ENCODE measurements at places on chromosomes 6 and 20. TPM values are rescaled to one million over a fixed set of nuclear protein-coding genes. Genes with fewer than 3 reads are reported as not detected.

Gene HLA-DQB2
- total RNA-seq = not detected

- no peak for DNase-seq
Observed at GRCh38 chr6:159533568-159533967, 159.5 kb downstream of the SOD2 start.

Gene HRH3
- total RNA-seq = not detected

- DNase-seq = peak; percentile 91
Observed at GRCh38 chr20:48295445-48295903, 510.2 kb upstream of the SULF2 start.

- no peak for DNase-seq
Observed at GRCh38 chr20:32918751-32919150, 60.0 kb downstream of the EFCAB8 start.

DNA sequence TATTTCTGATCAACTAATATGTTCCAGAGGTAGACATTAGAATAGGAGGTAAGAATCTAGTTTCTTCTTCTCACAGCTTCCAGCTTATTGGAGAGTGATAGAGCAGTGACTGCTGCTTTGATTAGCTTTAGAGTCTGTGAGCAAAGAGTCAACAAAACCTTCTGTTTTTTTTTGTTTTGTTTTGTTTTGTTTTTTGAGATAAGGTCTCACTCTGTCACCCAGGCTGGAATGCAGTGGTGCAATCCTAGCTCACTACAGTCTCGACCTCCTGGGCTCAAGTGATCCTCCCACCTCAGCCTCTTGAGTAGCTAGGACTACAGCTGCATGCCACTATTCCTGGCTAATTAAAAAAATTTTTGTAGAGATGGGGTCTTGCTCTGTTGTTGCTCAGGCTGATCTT is 39.3 kb downstream of the TSBP1 start:
- DNase-seq = no peak

GRCh38 chr6:35973670-35974222 is 50.7 kb downstream of the SLC26A8 start:
- no peak for DNase-seq

- DNase-seq = peak; percentile 98
Observed at GRCh38 chr6:14743474-14744211, 502.2 kb upstream of the JARID2 start.

Gene PI16
- total RNA-seq = not detected

DNA sequence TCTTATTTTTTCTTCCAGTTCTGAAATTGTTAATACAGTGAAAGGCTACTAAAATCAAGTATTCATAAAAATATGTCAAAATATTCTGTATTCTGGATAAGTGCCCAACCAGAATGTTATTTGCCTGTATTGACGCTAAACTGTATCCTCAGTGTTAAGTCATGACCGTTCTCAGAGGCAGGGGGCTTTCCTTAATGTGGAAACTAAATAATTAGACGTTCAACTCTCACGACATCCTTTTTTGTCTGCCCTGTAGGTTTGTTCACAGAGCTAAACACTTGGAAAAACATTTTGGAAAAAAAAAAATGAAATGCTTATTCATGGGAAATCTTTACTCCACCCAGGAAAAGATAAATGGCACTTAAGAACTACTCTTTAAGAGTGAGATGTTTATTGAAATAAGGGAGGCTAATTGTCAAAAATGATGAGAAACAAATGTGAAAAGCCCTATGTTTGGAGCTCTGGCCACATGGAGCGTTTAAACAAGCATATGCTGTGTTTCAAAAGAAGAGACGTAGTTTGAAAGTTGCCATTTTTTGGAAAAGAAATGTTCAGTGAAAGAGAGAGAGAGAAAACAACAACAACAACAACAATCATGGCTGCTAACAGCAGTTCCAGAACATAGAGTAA is 453.1 kb upstream of the MARCKS start:
- no peak for DNase-seq

- DNase-seq = no peak
Observed at GRCh38 chr6:45422503-45423110, 44.9 kb upstream of the SUPT3H start.

GRCh38 chr6:155264693-155265320 is 994 bp downstream of the CLDN20 start:
- DNase-seq = no peak

- DNase-seq = no peak
Observed at GRCh38 chr6:143443096-143443495, 7.4 kb downstream of the ADAT2 start.

DNA sequence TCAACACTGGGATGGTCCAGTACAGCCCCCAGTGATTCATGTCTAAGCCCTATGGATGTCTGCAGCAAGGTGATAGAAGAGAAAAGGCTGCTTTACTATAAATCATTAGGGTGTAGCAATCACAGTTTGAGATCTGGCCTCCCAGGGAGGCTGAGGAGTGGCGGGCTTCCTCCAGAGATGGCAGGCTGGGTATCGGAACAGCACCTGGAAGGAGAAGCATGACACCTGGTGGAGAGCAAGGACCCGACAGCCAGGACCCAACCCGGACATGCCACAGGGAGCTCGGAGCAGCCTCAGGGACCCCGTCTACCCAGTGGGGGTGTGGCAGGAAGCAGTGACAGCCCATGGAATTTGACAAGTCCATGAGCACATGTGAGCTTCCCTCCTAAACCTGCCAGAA is 114.8 kb upstream of the CD93 start:
- DNase-seq = no peak

DNA sequence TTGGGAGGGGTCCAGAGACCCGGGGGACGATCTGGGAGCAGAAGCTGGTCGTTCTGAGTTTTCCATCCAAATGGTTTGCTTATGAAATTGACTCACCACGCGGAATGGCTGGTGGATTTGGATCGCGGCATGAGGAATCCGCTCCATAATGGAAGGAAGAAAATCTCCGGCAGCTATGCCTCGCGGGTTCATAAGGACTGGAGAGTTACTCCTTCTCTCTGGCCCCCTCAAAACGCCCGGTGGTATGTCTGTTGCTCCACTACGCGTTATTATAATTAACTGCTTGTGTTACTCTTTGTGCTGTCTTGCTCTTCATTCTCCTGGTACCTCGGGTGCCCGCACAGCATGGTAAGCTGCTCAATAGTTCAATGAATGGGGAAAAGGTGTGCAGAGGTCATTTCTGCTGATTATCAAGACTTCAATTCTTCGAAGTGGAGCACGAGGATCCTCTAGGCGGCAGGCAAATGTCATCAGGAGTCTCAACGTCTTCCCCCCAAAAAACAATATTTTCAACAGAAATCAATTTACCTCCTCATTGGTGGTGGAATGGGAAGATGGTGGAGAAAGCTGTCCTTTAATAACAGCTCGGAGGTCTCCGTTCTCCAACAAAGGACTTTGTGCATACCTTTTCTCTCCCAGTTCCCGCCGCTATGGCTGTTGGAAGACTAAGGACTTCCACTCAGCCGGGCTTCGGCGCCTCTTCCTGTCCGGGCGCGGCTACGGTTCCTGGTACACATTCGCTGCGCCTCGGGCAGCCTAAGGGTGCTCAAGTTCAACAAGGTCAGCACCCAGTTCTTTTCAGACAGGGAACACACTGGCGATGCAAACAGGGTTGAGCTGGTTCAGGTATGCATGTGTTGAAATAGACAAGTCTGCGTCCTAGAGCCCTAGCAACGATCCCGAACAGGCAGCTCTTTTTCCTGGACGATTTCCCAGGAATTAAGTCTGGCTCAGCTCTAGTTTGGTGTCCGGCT is 9.2 kb upstream of the PRSS16 start:
- DNase-seq = no peak

- DNase-seq = no peak
Observed at GRCh38 chr6:90045535-90045934, 151.3 kb downstream of the GJA10 start.

DNA sequence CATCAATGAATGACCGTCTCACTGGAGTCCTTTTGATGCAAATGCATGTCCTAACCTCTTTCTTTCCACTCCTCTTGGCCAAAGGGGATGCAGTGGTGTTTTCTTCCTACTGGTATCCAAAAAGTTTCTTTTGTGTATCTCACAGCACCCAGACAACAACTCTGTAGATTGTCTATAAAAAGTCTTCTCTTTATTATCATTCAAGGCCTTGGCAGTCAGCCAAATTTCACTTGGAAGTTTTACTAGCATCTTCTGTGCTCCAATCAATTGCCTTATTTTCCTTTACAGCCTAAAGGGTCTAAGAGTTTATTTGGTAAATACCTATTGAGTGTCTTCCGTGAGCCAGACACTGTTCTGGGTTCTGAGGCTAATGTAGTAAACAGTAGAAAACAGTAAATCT is 150.2 kb upstream of the RNF217 start:
- DNase-seq = no peak

Gene PLCB4
- total RNA-seq = 19.9 TPM

Gene CAPN11
- total RNA-seq = not detected

- DNase-seq = no peak
Observed at GRCh38 chr20:11426948-11427347, 490.7 kb upstream of the BTBD3 start.

DNA sequence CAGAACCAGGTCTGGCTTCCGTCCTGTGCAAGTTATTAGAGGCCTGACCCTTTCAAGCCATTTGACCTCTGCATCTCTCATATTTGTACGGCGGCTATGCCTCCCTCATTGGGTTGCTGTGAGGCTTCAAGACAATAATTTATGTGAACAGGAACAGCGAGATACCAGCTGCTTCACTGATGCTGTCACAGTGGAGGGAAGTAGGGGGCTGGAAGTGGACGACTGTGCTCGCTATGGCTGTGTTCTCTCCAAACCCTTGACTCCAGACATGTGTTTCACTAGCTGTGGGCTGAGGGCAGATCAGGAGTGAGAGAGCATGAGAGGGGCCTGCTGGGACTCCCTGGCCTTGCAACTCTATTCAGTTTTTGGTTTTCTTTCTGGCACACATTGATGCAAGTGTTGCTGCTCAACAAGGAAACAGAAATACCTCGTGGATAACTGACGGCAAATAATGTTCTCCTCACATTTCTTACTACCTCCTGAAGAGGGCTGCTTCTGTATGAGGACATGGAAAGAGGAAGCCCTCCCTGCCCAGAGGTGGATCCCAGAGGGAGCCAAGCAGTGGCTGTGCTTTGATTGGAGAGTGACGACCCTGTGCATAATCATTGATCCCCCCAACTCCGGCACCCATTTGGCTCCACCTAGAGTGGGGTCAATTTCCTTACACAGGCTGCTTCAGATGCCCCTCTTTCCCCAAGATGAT is 34.7 kb upstream of the SCP2D1 start:
- no peak for DNase-seq

Gene TMEM74B
- 4.5 TPM for total RNA-seq

Gene ELOVL4
- 2.8 TPM for total RNA-seq

DNA sequence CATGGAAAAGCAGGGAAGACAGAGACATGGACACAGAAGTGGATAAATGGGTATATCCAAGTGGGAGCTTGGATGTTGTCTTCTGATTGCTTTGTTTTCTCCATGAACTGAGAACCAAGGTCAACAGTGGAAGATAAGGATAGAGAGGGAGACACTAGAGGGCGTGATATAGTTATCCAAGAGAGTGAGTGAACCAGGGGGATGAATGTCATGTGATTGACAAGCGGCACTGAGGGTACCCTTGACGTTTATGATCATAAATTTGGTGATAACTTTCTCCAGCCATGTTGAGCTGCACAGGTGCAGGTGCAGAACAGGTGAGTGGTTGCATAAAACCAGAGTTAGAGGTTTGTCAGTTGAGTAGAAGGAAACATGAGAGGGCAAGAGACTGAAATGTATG is 20.7 kb downstream of the EBF4 start:
- no peak for DNase-seq

DNA sequence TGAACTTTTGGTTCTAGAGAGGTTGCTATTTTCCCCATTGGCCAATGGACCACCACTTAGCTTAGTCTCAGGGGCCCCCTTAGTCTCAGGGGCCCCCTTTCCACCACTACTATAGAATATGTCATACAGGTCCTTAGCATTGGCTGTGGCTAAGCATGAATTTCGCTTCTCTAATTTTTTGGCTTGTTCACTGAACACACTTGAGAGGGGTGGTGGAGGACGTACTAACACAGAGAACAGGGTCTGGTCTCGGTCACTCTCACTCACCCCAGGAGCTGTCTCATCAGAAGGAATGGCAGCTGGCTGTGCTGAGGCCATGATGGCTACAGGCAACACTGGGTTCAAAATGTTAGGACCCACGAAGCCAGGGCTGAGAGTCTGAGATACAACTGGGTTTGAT is 30.3 kb downstream of the ZNF318 start:
- no peak for DNase-seq

Gene ANKRD66
- not detected for total RNA-seq

DNA sequence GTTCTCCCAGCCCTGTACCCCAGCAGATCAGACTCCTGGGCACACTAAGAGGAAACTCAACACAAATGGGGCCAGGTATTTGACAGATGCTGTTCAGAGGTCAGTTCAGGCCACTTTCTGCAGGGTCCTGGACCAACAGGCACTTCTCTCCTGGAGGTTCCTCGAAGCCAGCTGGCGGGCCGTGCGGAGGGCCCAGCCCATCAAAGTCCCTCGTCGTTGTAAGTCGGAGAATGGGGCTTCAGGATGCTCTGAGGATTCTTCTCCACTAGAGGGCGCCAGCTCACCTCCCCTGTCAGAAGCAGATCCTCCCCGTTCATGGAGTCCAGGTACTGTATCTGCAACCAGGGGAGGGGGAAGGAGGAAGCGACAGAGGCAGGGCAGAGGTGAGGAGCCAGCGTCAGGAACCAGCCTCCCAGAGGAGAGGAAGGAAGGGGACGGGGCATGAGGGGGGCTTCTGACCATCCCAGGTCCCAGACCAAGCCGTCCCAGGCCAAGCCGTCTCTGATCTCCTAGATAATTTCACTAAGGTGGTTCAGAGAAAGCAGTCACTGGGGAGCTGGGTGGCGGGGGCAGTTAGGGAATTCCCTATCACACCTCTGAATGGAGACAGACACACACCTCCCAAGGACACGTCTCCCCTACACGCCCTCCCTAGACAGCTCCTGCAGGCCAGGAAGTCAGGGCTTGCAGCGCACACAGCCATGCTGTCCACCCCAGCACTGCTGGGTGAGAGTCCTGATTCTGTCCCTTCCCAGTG is 11.7 kb upstream of the FAM83C start:
- peak; percentile 67 for DNase-seq

DNA sequence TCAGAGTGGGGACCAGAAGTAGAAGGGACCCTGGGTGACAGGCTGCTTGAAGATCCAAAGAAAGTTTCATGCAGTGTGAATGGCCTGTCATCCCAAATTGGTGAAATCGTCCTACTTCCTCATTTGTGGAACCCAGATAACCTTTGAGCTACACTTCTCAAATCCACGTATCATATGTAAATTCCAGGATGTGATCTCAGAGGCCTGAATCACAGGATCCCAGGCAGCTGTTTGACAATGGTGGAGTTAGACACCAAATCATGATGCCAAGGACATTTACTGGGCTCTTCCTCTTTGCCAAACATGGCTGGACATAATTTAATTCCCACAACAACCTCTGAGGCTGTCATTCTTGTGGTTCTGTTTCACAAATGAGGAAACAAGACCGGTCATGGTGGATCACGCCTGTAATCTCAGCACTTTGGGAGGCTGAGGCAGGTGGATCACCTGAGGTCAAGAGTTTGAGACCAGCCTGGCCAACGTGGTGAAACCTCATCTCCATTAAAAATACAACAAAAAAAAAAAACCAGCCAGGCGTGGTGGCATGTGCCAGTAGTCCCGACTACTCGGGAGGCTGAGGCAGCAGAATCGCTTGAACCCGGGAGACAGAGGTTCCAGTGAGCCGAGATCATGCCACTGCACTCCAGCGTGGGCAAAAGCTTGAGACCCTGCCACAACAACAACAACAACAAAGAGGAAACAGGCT is 39.9 kb upstream of the TTPAL start:
- no peak for DNase-seq

GRCh38 chr6:13767121-13767808 is 47.1 kb downstream of the MCUR1 start:
- DNase-seq = peak; percentile 9

Gene OR2H2
- total RNA-seq = not detected

GRCh38 chr6:73746787-73747186 is 50.8 kb downstream of the CD109 start:
- no peak for DNase-seq
